ENCODE measurements at places on chromosomes 7 and 10.

DNA sequence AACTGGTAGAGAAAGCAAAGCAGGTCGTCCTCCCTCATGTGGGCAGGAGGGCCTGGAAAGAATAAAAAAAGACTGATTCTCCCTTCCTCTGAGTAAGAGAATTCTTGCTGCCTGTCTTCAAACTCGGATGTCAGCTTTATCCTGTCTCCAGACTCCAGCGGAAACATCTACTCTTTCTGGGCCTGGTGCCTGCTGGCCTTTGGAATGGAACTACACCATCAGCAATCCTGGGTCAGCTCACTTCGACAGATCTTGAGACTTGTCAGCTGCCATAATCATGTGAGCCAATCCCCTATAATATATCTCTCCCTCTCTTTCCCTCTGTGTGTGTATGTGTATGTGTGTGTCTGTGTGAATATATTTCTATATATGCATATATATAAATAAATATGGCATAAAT lies 411.0 kb upstream of the DPP6 start:
- H3K36me3 ChIP-seq, result no peaks in the 10 kb centered on the region
- no peak overlapping the region for H3K27ac ChIP-seq
- no peaks in the 10 kb centered on the region for H3K27me3 ChIP-seq
- H3K4me1 ChIP-seq, result no peaks in the 10 kb centered on the region
- H3K4me3 ChIP-seq, result no peak overlapping the region

- H3K4me1 ChIP-seq, result no peaks in the 10 kb centered on the region
- no peak overlapping the region for H3K27ac ChIP-seq
- DNase-seq, result no peak
- no peaks in the 10 kb centered on the region for H3K36me3 ChIP-seq
Measured at GRCh38 chr7:2029211-2029905, 203.4 kb downstream of the MAD1L1 start.

DNA sequence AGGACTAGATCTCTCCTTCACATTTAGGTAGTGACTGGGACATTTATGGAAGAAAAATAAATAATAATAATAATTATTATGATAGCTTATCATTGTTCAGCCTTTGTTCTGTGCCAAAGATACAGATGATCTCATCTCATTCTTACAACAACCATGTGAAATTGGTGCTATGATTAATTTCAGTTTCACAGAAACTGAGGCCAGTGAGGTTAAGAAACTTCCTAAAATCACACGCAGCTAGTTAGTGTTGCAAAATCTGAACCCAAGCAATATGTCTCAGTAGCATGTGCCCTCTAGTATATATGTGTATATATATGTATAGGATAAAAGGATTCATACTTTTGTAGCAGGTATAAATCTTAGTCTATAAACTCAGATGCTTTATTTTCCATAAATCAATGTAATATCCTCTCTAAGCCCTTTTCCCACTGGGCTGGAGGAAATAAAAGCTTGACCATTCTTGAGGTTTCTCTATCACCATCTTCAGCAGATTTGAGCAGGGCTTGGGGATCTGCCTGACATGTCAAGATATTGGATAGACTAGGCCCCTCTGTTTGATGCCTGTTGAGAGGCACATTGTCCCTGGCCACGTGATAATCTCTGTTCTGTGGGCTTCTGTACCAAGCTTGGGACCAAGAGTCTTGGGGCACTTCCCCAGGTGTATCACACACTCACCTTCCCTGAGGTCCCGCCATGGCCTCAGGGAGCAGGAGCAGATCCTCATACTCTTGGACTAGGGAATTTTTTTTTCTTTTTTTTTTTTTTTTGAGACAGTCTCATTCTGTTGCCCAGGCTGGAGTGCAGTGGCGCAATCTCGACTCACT lies 172.6 kb upstream of the NRP1 start:
- H3K4me3 ChIP-seq, result no peak overlapping the region
- no peaks in the 10 kb centered on the region for H3K27me3 ChIP-seq
- no peak for DNase-seq
- no peaks in the 10 kb centered on the region for H3K36me3 ChIP-seq
- peak overlapping the region; percentile 60 for H3K27ac ChIP-seq

DNA sequence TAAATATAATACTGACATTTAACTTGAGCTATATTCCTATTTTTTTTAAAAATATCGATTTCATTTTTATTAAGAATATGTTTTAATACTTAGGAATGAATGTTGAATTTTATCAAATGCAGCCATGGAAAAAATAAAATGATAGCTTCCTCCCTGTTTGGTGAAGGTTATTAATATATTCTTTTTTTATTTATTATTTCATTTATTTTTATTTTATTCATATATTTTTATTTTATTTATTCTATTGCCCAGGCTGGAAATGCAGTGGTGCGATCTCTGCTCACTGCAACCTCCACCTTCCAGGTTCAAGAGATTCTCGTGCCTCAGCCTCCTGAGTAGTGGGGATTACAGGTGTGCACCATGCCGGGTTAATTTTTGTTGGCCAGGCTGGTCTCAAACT lies 160.2 kb downstream of the PKD1L1 start:
- DNase-seq, result no peak
- no peak overlapping the region for H3K4me3 ChIP-seq
- no peaks in the 10 kb centered on the region for H3K36me3 ChIP-seq
- H3K4me1 ChIP-seq, result peaks cover 35% of the 10 kb centered on the region
- H3K27ac ChIP-seq, result no peak overlapping the region

GRCh38 chr10:112448888-112449287 lies 1.9 kb downstream of the VTI1A start:
- no peak overlapping the region for H3K27ac ChIP-seq
- peaks cover 19% of the 10 kb centered on the region for H3K4me1 ChIP-seq
- no peaks in the 10 kb centered on the region for H3K36me3 ChIP-seq
- DNase-seq, result no peak
- H3K27me3 ChIP-seq, result no peaks in the 10 kb centered on the region

DNA sequence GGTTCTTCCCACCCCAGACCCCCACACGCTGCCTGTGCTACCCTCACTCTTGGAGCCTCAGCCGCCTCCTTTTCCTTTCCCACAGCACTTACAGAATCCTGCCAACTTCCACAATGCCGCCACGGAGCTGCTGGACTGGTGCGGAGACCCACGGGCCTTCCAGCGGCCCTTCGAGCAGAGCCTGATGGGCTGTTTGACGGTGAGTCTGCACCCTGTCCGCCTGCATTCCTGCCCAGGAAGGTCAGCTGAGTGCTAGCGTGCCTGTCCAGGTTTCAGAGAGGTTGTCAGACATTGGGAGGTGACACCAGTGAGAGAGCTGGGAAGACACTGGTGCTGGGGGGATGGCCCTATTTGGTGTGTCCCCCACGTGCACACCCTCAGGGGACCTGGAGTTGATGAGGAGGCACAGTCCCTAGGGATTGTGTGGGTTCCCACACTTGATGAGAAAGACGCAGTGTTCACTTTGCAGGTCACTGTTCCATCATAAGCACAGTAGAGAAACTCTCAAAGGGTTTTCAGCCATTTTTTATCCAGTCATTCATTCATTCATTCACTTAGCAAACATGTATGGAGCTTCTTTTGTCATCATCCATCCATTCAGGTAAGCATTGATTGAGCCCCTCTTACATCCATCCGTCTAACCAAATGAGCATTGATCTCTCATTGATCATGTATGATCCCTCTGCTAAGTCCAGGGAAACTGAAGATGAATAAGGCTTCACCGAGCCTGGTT lies 138.9 kb upstream of the PPIF start:
- H3K27ac ChIP-seq, result no peak overlapping the region
- H3K36me3 ChIP-seq, result peaks cover 44% of the 10 kb centered on the region
- no peak for DNase-seq
- no peak overlapping the region for H3K4me3 ChIP-seq

GRCh38 chr10:100146875-100147650 lies 38.8 kb downstream of the ERLIN1 start:
- no peak overlapping the region for H3K4me3 ChIP-seq
- no peak overlapping the region for H3K27ac ChIP-seq
- H3K4me1 ChIP-seq, result no peaks in the 10 kb centered on the region
- H3K27me3 ChIP-seq, result no peaks in the 10 kb centered on the region

- no peak overlapping the region for H3K4me3 ChIP-seq
- no peak overlapping the region for H3K27ac ChIP-seq
- H3K36me3 ChIP-seq, result no peaks in the 10 kb centered on the region
- no peaks in the 10 kb centered on the region for H3K4me1 ChIP-seq
Measured at GRCh38 chr7:2013381-2014311, 219.1 kb downstream of the MAD1L1 start.

DNA sequence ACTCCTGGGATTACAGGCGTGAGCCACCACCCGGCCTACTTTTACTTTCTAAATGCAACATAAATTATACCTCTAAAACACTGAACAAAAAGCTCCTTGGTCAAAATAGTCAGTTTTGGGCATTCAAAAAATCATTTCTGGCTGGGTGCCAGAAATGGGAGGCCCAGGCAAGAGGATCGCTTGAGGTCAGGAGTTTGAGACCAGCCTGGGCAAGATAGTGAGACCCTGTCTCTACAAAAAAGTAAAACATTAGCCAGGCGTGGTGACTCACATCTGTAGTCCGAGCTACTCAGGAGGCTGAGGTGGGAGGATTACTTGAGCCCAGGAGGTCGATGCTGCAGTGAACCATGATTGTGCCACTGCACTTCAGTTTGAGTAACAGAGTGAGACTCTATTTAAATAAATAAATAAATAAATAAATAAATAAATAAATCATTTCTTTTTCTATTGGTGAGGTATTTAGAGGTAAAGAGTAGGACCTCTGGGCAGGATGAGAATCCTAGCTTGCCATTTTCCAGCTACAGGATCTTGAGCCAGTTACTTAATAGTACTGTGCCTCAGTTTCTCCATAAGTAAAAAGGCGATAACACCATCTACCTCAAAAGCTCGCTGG lies 87.6 kb downstream of the SKIDA1 start:
- no peaks in the 10 kb centered on the region for H3K36me3 ChIP-seq
- no peaks in the 10 kb centered on the region for H3K4me1 ChIP-seq
- no peak for DNase-seq
- no peak overlapping the region for H3K4me3 ChIP-seq
- H3K27ac ChIP-seq, result no peak overlapping the region

- no peaks in the 10 kb centered on the region for H3K36me3 ChIP-seq
- H3K4me3 ChIP-seq, result no peak overlapping the region
- no peak for DNase-seq
- H3K4me1 ChIP-seq, result no peaks in the 10 kb centered on the region
- no peak overlapping the region for H3K27ac ChIP-seq
Measured at GRCh38 chr10:33573606-33574005, 239.1 kb upstream of the NRP1 start.

DNA sequence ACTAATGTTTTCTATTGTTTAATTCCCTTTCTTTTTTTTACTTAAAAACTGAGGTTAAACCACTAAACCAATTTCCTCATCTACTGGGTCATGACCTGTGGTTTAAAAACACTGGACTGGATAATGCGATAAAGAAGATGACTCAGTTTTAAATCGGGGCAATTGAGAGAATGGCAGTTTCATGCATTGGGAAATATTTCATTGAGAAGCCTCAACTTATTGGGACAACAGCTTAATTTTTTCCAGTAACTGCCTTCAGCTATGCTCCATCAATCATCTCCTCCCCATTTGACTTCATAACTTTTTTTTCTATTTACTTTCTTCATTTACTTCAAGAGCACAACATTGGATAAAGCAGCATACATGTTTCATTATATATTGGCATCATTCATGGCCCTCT lies 61.8 kb upstream of the MET start:
- H3K27me3 ChIP-seq, result no peaks in the 10 kb centered on the region
- no peak overlapping the region for H3K27ac ChIP-seq
- H3K4me3 ChIP-seq, result no peak overlapping the region
- no peaks in the 10 kb centered on the region for H3K4me1 ChIP-seq
- DNase-seq, result no peak
- H3K36me3 ChIP-seq, result no peaks in the 10 kb centered on the region

- no peak for DNase-seq
- H3K36me3 ChIP-seq, result no peaks in the 10 kb centered on the region
Measured at GRCh38 chr10:31321396-31321941, 2.5 kb downstream of the ZEB1 start.

All from thoracic aorta (tissue), 2 donors.